ENCODE measurements at places on chromosomes 11 and 22.

- no peak for DNase-seq
Measured at GRCh38 chr11:104792861-104793260, 105.4 kb downstream of the CASP12 start.

GRCh38 chr11:20980736-20981135 lies 311.4 kb downstream of the NELL1 start:
- DNase-seq = peak; percentile 4

- no peak for DNase-seq
Measured at GRCh38 chr11:61168042-61168688, 6.9 kb upstream of the VPS37C start.

- DNase-seq = no peak
Measured at GRCh38 chr22:44605486-44605885, 96.5 kb upstream of the PRR5 start.

- no peak for DNase-seq
Measured at GRCh38 chr11:55658031-55658573, 3.9 kb upstream of the OR4C6 start.

All from muscle of back (tissue), 13 donors.